Kidney capillary endothelial cell (primary cell): ENCODE measurements at places on chromosomes 6 and 20.
A peak's percentile ranks its signal among the peaks of the same experiment; 100 is the strongest.

DNA sequence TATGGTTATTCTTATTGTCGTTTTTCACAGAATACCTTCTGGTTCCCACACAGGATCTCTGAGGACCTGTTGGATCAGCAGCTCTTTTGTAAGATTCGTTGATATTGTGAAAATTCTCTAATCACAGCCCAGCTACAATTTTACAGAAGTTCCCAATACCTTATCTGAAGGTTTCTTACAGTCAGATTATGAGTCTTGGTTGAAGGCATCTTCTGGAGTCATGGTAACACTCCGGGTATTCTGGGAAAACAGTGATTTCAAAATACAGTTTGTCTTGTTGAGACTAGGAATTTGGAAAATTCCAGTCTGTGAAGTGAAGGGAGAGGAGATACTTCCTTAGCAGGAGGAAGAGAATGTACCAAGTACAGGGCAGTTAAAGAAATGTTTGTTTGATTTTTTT lies 22.2 kb upstream of the HLA-C start:
- DNase-seq: no peak

DNA sequence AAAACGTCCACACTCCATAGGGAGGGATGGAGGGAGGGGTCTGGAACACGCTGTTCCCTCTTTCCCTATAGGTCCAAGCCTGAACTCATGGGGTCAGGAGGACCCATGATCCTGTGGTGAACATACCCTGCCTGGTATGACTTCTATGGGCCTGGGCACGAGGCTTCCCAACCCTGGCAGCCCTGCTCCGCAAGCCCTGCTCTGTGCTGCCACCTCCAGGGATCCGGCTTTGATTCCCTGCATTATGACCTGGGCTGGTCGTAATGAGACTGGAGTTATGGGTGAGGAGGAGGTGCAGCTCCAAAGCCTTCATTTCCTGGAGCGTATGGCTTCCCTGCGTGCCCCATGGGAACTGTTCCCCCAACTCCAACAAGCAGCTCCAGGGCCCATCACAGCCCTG lies 54.9 kb downstream of the CDH22 start:
- no peak for DNase-seq

DNA sequence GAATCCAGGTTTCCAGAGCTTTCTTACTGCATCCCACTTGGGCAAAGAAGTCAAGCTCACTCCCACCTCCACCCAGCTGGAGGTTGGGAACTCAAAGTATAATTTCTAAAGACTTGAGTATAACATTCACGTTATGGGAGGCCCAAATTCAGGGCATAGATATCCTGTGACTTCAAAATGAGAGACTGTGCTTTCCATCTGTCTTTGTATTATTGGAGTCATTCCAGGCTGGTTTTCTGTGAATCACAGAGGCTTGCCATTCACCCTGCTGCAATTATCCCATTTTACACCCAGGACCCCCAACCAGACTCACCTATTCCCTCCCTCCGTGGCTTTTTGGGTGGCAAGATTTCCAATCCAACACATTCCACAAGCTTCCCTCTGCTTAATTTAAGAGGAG lies 19.3 kb upstream of the SRC start:
- DNase-seq: no peak

DNA sequence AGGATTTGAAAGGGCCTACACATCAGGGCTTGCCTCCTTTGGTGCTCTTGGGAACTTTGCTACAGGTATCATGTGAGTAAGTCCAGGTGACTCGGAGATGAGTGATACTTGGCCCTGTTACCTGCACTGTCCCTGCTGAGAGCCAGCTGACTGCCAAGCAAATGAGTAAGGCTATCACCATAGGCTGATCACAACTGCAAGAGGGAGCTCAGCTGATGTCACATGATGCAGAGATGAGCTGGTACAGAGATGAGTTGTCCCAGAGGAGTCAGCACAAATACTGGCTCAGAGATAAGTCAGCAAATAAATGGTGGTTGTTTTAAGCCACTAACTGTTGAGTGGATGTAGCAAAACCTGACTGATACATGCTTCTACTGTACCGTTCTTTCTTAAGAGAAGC lies 41.4 kb downstream of the LAMP5 start:
- DNase-seq: no peak

DNA sequence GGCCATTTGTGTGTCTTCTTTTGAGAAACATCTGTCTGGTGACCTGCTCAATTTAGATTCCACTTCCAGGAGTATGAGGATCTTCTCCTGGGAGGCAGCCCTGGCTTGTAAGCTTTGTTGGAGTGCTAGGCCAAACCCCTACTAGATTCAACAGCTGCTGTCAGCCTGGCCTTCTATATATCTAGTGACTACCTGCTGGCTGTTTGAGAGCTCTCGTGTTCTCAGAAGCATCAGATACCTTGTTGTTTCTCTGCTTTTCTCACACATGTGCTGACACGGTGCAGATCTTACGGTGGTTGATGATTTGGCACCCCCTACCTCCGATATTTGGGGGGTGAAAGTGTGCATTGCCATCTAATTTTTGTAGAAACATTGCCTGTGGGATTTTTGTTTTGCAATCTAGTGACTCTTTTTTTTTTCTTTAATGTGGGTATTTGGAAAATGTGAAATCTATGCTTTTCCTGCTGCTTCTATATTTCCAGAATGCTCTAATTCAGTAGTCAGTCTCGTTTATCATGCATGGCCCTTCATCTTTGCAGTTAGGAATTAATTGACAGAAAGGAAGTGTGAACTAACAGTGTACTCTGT lies 4.7 kb downstream of the CCN2 start:
- peak; percentile 39 for DNase-seq

DNA sequence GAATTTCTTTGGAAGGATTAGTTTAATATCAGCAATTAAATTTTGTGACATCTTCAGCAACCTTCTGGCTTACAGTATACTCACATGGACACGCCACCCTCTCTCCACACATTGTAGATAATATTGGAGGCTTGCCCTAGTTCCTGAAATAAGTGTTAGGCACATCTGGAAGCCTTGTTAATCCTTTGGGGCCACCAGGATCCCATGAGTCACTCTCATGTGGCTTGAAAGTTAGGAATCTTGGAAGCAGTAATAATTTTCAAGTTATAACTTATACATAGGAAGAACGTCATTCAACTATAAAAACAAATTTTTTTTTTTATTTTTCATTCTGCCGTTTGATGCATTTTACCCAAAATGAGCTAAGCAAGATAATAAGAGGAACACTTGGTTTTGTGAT lies 20.5 kb downstream of the LAMA4 start:
- no peak for DNase-seq

DNA sequence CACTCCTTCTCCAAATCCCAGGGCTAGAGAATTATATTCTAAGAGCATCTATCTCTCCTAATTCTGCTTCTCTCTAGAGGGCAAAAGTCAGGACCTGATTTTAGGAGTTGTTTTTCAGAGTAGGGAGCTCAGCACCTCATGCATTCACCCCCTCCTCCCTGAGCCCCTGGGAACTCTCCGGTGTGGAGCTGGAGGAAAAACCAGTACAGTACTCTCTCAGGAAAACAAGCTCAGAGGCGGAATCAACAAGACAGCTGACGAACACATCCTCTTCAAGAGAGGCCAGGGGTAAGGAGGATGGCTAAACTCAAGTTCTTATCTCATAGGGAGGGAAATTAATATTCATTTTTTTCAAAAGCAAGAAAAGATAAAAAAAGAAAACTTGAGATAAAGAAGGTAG lies 120.1 kb upstream of the CDYL start:
- DNase-seq: no peak

DNA sequence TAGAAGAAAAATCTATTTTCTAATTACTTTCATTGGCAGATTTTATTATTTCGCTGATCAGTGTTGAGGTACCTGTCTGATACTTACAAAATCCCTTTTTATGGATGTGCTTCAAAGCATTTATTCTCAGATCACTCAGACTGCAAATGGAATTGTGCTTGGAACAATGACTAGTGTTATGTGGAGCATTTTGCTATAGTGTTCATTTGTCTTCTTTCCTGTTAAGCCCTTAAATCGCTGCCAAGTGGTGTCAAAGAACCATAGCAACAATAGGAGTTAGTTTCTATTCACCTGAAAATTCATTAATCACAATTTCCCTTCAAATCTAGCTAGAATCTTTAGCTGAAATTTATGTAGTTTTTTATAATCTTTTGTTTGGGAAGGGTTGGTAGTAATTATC lies 29.8 kb downstream of the SMPDL3A start:
- DNase-seq: no peak

- no peak for DNase-seq
Observed at GRCh38 chr20:62032609-62033368, 32.9 kb downstream of the TAF4 start.
